ENCODE measurements at places on chromosomes 2 and 18.

DNA sequence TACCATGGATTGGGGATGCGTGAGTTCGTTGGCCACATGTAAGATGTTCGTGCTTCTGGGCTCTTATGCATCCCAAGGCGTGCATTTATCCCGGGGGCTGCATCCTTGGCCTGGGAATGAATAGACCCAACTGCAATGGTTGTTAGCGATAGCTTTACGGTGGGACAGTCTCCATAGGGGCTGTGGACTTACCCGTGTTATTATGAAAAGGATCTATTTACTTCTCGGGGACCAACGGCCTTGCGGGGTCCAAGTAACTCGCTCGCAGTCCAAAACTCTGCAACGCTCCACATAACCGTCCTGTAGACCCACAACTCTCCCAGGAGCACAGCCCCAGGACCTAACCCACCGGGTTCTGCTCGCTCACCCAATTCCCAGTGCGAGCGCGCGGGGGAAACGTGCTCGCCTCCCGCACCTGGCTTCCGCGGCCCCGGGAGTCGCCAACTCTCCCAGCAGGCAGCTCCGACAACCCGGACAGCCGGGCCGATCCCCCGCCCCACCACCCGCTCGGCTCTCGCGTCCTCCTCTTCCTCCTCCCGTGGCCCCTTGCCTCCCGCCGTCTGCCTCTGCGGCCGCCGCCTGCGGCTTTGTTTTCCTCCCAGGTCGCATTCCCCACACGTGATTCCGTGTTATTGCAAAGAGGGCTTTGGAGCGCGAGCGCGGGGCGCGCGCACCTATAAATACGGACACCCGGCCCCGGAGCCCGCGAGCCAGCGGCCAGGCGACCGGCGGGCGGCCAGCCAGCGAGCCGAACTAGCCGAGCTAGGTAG lies at the start of gene CABLES1:
CABLES1 (plus strand) TSS at position 706 of the 770 bp plus-strand sequence. CDS start 278 bp downstream, outside the sequence.
- no peak for DNase-seq

GRCh38 chr2:17682098-17682857 lies 71.3 kb downstream of the SMC6 start:
- no peak for DNase-seq

GRCh38 chr2:111715987-111716904 lies 167.7 kb downstream of the ANAPC1 start:
- DNase-seq, result no peak

GRCh38 chr2:86453836-86454235 lies 12.7 kb downstream of the KDM3A start:
- no peak for DNase-seq

DNA sequence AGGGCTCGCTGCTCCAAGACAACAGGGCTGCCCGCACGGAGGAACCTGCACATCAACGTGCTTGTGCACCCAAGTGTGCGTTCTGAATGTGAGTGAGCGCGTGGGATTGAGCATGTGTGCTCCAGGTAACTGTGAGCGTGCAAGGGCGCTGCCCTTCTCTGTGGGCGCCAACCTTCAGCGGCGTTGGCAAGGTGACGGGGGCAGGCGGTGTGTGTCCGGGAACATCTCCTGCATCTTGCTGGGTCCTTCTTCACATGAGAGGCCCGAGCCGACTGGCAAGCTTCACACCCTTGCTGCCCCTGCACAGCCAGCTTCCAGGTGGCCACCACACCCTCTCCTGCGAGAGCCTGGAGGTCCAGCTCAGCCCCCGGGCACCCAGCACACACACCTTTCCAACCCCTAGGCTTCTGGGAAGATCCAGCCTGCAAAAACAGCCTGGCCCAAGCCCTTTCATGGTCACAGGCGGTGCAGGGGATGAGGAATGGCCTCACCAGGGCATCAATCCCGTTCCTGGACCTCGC lies 220.9 kb downstream of the HDAC4 start:
- no peak for DNase-seq

DNA sequence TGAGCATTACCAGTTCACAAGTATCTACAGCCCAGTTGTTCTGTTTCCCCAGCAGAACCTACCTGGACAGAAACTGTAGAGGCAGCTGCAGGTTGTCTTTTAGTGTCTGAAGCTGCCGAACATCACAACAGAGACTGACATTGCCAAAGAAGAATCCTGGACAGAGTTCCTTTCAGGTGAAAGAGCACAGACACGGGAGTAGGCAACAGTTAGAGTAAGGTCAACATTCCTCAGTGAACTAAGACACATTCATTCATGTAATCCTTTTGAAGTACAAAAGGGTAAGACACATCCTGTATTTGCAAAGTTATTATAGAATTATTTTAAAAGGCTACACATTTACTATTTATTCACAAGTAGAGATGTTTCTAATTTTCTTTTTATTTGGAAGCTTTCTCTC lies 14.3 kb downstream of the NPC1 start:
- no peak for DNase-seq

- no peak for DNase-seq
These were observed 58.4 kb downstream of the BIN1 start for GRCh38 chr2:127048618-127048935.

Data from HS-27A (cell line).